HuH-7.5 (cell line): ENCODE measurements at places on chromosomes 7 and 10.

- DNase-seq: no peak
Measured at GRCh38 chr7:1229956-1230355, 2.7 kb upstream of the UNCX start.

GRCh38 chr7:96188174-96188581 is 133.7 kb downstream of the SLC25A13 start:
- DNase-seq: no peak

DNA sequence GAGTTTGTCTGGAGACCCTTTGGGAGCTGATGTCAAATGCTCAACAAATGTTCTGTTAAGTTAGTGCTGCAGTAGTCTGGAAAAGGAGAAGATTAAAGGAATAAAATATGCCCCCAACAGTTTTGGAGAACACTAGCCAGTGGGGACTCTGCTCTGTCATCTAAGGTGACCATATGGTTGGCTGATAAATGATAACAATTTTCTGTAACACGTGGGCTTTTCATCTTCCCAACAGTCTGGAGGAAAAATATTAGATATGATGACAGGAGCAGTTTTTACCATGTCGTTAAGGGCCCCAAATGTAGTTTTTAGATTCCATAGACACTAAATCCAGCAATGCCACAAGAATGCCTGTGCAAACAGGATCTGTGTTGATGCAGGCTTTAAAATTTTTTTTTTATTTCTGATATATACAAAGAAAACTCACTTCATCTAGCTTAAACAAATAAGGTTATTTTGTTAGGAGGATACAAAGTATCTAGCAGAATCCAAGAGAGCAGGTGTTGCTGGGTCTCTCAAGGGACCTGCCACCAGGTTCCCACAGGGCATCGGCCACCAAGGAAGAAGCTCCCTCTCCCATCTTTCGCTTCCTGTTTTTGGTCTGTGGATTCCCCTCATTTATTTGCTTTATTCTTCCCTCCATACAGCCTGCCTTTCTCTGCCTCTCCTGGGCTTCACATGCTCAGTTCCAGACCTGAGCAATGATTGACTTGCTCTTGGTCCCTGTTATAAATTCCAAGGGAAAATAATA is 6.2 kb upstream of the CFAP58 start:
- no peak for DNase-seq

- DNase-seq: no peak
Measured at GRCh38 chr10:111113961-111114757, 37.3 kb downstream of the ADRA2A start.

DNA sequence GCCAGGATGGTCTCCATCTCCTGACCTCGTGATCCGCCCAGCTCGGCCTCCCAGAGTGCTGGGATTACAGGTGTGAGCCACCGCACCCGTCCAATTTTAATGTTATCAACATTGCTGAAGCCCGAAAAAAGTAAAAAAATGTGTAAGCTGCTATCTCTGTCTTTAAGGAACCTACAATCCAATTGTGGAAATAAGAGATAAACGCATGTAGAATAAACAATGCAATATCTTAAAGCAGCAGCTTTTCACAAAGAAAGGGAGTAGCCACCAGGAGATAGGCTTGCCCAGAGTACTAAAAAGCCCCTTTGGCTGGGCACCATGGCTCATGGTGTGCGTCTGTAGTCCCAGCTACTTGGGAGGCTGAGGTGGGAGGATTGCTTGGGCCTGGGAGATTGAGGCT is 282.9 kb upstream of the LYZL1 start:
- DNase-seq: no peak

- DNase-seq: peak; percentile 1
Measured at GRCh38 chr10:64733980-64734379, 1212.8 kb downstream of the REEP3 start.

DNA sequence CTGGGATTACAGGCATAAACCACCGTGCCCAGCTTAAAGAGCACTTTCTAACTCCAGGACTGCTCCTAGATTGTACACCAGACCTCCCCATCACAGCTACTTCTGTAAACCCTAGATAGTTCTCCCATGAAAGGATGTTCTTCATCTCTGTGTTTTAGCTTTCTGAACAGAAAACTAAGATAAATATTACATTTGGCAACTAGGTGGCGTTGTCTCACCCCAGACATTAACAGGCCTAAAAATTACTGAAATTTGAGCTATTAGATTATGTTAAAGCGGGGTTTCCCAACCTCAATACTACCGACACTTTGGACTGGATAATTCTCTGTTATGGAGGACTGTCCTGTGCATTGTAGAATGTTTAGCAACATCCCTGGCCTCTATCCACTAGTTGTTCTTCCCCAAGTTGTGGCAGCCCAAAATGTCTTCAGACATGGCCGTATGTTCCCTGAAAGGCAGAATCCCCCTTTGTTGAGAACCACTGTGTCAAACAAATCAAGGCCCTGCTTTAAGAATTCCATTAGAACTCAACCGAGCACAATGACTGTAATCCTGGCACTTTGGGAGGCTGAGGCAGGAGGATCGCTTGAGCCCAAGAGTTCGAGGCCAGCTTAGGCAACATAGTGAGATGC is 19.1 kb downstream of the ATOH7 start:
- no peak for DNase-seq

DNA sequence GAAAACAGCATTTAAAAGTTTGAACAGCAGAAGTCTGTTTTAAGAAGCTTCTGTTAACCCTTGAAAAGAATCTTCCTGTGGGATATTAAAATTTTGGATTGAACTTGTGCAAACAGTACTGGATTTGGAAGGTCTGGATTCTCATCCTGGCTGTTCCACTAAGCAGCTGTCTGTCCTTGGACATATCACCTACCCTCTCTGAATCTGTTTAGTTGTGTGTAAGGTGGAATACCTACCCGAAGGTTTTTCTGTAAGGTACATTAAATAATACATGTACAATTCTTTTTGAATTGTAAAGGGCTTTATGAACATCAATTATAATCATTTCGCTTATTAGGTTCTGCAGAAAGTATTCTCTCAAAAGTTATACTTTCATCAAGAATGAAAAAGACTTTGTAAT is 2.2 kb downstream of the PDCD4 start:
- DNase-seq: no peak

DNA sequence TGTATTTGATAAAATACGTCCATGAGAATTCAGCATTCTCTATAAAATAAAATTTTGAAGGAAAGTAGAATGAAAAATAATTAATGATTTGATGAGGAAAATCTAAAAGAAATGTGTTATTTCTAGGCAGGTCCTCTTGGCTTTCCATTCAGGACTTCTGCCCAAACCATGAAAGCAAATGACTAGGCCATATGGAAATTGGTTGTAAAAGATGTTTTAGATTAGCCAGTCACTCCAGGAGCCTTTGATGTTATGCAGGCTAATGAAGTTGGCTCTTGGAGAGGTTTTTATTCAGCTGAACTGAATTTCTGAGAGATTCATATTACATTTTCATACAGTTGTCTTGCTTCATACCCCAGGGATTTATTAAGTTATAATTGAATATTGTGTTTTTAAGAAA is 452.8 kb downstream of the SDK1 start:
- no peak for DNase-seq
